ENCODE measurements at places on chromosomes 7 and 10.

DNA sequence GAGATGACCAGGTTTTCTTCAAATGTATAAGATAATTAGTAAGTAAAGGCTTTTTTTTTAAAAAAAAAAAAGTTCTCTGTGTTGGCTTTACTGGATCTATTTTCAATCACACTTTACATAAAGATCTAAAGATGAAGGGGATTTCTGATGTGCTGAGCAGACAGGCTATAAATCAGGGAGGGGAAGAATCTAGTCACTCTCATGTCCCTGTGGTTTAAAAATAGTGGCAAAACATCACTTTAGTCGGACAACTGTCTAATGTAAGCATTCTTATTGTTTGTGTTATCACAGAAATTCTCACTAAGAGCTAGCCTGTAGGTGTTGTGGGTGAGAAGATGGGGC, 132.7 kb downstream of the ICA1 start:
- DNase-seq: no peak

DNA sequence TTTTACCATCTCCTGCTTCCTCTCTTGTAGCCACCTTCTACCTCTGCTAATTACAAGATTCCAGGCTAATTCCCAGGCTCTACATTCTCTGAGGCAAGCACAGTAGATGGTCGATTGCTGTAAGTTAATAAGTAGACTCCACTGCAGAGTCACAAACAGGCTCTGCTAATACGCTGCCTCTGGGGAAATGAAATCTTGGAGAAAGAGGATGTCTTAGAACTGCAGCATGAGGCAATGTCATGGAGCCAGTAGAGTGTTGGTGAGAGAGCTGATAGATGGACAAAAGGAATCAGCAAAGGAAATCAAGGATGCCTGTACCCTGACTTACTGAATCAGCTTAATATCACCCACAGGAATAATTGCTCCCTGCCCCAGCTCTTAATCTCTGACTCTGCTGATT, 1260.3 kb downstream of the XPNPEP1 start:
- no peak for DNase-seq

DNA sequence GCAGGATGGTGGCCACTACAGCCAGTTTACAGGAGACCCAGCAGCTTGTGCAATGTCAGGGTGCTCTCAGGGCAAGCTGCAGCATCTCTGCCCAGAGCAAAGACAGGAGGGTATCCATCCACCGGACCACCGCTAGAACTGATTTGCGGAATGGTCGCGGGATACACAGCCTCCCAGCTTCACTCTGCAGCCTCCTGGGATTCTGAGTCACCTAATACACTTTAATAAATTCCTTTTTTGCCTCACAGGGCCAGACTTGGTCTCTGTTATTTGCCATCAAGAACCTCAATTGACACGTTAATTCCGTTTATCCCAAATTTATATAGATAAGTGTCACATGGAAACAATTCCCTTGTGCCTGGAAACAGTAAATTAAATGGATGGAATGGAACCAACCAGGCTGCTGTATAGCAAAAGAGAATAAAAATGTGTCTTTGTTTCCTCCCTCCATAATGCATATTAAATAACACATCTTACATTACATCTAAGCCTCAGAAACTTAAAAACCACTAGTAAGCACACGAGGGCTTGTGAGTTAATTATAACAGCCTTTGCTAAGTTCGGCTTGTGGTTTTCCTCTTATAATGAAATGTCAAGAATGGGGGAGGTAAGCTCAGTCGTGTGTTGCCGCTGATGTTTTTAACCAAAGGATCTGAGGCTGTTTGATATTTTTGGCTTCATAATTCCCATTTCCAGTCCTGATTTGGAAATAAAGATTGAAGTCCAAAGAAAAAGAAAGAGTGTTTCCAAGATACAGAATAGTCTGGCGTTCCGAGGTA, 52.1 kb downstream of the ADRB1 start:
- DNase-seq: no peak

DNA sequence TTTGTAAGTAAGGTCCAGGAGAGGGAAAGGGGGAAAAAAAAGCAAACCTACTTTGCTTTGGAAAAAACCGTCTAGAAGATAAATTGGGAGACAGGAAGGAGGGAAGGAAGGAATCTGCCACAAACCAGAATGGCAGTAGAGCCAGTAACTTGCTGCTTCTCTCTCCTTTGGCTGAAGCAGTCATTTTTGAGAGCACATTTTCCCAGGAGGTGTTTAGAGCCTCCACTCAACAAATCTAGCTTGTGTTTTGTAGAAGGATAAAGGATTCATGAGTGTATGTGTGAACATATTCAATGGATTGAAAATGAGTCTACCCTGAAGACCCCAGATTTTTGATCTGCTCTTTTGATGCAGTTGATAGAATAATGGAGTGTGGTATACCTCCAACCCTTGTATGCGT, 2.6 kb downstream of the NRG3 start:
- no peak for DNase-seq

- DNase-seq: no peak
These were observed 52.2 kb downstream of the ERCC6 start for GRCh38 chr10:49486738-49487137.

GRCh38 chr10:82148764-82149163, 273.8 kb downstream of the NRG3 start:
- no peak for DNase-seq

DNA sequence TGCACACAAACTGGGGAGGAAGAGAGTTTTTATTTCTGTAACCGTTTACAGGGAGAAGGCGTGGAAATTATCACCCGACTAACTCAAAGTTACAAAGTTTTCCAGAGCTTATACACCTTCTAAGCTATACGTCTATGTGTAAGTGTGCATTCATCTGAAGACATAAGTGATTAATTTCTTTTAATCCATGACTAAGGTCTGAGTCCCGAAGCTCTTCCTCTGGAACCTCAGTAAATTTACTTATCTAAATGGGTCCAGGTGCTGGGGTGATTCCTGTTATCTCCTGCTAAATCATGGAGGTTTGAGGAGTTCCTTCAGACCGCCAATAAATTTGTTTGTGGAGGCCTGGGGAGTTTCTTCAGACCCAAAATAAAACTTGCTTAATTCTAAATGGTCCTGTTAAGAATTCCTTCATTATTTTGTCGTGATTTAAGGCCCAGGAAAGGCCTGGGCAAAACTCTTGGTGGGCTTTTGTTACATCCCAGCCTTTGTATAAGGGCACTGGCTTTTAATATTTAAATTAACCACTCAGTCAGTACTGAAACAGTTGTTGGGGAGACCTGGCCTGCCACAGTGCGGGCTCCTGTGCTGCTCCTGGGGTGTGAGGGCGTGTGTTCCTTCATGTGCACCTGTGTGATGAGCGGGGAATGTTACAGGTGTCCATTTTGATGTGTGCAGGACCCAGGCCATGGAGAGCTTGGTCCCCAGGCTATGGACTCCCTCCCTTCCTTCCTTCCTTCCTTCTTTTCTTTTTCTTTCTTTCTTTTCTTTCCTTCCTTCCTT, 5.8 kb upstream of the METTL27 start:
- no peak for DNase-seq

- no peak for DNase-seq
These were observed 18.6 kb downstream of the INA start for GRCh38 chr10:103295374-103296015.

GRCh38 chr7:117605712-117606111, 125.9 kb downstream of the CFTR start:
- no peak for DNase-seq

GRCh38 chr7:143884241-143884968, 17.6 kb downstream of the TCAF1 start:
- DNase-seq: no peak

- DNase-seq: no peak
These were observed 29.4 kb upstream of the PARD3 start for GRCh38 chr10:34844448-34844847.

- no peak for DNase-seq
These were observed 22.5 kb downstream of the ST8SIA6 start for GRCh38 chr10:17431871-17432311.

DNA sequence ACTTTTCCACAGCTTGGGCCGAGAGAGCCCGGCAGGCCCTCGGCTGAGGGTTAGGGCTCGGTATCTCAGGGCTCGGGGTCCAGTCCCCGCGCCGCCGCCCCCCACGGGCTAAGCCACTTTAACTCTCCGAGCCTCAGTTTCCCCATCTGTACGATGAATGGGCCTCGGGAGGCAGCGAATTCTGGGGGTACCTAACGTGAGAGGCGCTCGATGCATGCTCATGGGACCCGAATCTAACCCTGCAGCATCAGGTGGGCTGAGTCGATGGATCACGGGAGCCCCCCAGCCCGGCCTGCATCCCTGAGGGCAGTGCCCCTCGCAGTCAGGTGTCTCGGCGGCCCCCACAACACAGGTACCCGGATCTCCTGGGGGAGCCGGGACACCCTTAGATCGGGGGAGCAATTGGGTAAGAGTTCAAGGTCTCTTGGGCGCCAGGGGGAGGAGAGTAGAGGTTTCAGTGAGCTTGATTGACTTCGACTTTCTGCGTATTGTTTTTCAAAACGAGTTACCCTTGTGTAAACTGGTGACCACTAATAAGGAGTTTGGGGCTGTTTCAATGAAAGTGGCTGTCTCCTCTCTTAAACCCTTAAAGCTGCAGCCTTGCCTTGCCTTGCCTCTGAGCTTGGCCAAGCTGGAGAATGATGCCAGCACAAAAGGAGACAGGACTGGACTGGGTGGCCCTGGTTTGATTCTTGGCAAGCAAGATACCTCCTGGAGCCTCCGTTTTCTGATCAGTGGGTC, 631 bp downstream of the POR start:
- DNase-seq: peak; percentile 10

DNA sequence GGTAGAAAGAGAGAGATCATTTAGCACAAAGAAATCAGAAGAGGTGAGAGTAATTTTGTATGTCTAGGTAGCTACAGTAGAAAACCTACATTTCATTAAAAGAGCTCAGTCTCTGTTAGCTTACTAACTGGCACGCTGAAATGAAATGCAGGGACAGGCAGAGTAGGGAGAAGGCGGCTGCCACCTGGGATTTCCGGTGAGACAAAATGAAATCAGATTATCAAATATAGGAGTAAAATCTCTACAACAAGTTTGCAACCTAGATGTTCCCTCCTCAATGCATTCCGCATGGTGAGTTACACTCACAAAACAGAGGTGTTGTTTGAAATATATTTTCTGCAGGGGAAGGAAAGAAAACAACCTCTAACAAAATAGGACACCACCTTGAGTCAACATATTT, 55.9 kb downstream of the VOPP1 start:
- DNase-seq: no peak

GRCh38 chr7:140479739-140480084, 407 bp upstream of the MKRN1 start:
- DNase-seq: no peak

DNA sequence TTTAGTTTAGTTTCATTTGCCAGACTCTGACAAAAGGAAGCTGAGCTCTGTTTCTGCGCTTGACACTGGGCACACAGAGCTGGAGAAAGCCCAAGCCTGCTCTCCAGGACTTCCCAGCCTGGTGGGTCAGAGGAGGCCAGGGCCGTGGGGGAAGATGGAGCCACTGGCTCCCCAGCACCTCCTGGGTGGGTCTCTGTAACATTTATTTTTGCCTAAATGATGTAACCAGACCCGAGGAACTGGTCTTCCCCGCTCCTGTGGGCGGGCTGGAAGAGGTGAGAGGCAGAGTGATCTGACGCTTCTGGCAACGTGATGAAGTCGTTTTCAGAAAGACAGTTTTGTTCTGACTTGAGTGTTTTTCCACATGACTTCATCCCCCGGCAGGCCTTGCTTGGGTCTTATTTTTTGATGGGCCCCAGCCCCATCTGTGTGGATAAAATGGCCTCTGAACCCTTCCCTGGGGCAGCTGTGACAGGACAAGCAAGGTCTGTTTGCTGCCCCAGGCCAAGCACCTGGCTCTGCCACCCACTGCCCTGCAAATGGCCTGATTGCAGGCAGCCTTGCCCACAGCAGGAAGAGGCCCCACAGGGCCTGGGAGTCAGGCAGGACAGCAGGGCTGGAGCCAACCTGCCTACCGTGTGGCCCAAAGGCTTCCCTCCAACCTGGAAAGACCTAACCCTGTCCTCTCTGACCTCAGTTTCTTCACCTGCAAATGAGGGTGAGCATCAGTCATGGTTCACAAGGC, 304.9 kb upstream of the ZMIZ1 start:
- no peak for DNase-seq

Measured in endothelial cell (in vitro differentiated cells).